Iris pigment epithelial cell (primary cell): ENCODE measurements at places on chromosomes 6 and 20.

DNA sequence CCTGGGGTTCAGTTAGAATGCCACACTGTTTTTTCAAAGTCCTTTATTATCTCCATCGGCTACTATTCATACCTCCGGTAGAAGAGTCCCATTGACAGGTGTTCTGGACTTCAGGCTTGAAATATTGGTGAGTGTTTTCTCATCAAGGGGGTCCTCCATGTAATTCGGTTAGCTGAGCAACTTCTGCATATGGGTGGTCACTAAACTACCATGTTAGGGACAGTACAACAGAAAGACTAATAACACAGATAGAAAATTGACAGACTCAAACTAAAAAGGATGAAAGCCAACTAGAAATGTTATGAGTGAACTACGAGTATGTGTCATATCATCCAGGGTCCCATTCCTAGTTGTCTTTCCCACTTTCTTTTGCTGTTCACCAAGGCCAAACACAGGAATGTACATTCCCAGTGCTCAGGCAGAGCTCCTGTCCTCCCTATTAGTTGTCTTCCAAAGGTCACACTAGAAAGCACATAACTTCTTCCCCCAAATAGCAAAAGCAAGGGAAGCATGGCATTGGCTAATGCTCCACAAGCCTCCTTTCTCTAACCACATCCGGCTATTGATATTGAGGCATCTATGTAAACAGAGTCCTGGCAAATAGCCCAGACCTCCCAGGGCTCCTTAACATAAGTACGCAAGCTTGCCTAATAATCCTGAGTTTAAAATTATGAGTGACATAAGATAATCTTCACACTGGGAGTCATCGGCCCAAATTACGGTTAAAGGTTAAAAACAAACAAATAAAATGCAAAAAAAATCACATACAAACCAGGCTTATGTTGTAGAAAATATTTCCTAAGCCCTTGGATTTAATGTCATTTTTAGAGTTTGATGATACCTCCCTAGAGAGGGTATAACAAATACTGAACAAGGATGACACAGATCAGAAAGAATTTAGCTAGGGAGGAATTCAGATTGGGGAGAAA, 13.2 kb downstream of the CCN2 start:
- peak; percentile 99 for DNase-seq

DNA sequence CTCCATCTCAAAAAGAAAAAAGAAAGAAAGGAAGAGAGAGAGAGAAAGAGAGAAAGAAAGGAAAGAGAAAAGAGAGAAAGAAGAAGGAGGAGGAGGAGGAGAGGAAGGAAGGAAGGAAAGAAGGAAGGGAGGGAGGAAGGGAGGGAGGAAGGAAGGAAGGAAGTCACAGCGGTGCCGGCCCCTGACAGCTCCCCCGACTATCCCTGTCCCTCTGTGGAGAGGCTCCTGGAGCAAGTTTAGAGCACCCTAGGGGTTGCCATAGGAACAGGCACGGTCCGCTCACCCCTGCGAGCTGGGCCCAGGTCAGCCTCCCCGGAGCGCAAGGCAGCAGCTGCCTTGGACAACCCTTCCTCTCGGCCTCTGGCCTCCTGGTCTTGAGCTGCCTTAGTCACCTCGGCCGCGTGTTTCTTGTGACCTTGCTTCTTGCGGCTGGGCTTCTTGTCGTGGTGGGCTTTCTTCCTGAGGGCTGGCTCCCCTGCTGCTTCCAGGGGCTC, 6.8 kb downstream of the BNIP5 start:
- DNase-seq: no peak

DNA sequence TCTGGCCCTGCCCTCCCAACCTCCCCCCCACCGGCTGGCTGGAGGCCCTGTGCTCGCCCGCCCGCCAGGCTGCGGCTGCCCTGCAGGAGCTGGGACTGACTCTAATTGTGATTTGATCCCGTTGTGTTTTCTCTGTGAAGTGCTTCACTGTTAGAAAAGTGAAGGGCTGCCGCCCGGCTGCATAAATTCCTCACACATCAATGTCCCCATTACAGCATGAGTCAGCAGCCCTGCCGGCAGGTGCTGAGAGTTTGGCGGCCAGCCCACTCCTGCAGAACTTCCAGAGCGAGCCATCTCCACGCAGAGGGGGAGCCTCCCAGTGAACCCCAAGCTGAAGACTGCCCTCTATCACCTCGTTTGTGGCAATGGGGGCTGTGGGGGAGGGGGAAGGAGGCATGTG, 137.9 kb downstream of the DLL1 start:
- DNase-seq: peak; percentile 54

GRCh38 chr6:76771059-76771634, 692.1 kb downstream of the HTR1B start:
- DNase-seq: no peak

- no peak for DNase-seq
Measured at GRCh38 chr6:34447910-34448309, 18.0 kb upstream of the PACSIN1 start.

DNA sequence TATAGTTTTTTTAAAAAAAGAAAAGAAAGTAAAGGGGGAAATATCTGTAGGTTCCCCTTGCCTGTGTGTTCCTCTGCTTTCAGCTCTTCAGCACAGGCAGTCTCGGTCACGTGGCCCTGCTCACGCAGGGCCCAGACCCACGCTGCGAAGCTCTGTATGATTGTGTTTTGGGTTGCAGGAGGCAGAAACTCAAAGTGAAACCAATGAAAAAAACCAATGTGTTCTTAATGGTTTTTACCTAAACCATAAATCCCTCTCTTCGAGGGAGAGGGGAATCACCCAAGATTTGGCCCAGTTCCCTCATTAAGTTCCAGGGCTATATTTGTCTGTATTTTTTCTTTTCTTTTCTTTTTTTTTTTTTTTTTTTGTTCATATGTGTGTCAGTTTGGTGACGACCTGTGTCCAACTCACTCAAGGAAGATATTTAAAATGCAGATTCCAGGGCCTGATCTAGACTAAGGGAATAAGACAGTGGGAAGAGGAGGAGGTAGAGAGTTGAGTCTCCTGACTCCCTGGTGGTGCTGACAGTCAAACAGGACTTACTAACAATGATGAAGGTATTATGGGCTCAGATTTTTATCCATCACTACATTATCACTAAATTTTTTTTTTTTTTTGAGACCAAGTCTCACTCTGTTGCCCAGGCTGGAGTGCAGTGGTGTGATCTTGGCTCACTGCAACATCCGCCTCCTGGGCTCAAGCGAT, 33.8 kb upstream of the RREB1 start:
- DNase-seq: no peak

- no peak for DNase-seq
Measured at GRCh38 chr6:30349421-30350177, 4.6 kb downstream of the RPP21 start.

DNA sequence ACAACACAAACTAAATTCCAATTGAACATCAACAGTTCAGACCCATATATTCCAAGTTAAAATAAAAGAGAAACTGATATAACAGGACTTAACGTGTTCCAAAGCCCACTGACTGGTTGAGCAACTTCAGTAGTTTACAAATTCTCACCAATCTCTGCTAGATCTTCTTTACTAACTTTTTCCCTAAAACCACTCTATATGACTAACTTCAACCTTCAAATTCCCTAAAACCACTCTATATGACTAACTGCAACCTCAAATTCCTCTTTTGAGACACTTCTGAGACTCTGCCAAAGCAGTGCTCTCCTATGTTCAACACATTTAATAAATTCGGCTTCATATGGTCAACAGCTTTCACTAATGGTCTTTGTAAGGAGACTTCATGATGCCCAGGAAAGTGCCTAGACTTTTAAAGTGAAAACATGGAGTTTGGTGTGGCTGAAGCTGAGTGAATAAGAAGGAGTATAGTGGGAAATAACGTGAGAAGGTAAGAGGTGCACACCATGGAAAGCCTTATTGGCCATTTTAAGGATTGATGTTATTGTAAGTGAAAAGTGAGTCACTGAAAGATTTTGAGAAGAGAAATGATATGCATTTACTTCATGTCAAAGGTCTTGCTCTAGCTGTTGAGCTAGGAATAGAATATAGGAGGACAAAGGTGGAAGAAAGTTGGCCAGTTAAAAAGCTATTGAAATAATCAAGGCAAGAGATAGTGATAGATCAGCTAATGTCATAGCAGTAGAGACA, 134.0 kb upstream of the HCRTR2 start:
- peak; percentile 68 for DNase-seq

- no peak for DNase-seq
Measured at GRCh38 chr6:11714116-11714797, 64.3 kb downstream of the ADTRP start.

GRCh38 chr20:11520596-11520995, 397.1 kb upstream of the BTBD3 start:
- no peak for DNase-seq

DNA sequence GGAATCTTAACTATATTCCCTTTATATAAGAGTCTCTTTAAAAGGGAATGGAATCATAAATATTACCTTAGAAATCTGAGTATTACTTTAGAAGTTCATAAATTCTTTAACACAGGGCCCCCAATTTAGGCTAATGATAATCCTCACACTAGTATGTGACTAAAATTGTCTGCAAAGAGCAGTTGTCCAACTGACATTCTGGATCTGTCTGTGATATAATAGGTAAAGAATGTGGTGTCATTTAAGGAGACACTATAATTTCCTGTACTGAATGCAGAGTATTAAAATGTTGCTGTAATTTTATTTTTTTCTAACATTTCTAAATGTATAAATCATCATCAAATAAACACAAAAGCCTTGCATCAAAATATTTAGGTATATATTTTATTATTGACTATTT, 128.5 kb upstream of the DST start:
- no peak for DNase-seq

- no peak for DNase-seq
Measured at GRCh38 chr6:158744986-158745430, 74.2 kb downstream of the EZR start.

GRCh38 chr20:61072398-61072797, 179.7 kb upstream of the CDH4 start:
- DNase-seq: no peak

DNA sequence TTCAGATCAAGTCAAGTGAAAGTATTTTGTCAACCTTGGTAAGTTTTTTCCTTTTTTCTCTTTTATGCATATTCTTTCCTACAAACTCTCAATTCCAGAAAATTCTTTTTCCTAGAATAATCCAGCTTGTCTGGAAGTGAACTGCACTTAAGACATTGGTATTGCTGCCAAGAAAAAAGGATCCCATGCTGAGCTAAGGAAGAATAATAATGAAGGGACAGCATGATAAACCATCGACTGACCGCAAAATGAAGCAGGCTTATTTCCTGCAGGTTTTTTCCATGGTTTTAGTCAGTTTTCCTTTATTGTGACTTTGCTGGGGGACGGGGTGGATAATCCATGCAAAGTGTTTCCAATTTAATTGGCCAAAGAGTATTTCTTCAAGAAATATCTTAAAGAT, 857.6 kb upstream of the SLC35B3 start:
- DNase-seq: peak; percentile 50

DNA sequence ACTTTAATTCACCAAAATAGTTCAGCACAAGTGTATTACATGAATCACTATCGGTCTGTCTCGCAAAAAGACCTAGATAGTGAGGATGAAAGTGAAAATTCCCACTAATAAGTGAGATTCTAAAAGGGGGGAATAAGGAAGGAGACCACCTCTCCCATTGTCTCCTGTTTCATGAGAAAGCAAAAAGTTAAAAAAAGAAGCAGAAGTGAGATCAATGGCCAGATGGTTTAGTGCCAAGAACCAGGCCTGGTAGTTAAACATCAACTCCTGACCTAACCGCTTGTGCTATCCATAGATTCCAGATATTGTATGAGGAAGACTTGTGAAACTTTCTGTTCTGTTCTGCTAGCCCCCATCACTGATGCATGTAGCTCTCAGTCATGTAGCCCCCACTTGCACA, 293.0 kb downstream of the RNGTT start:
- DNase-seq: no peak

DNA sequence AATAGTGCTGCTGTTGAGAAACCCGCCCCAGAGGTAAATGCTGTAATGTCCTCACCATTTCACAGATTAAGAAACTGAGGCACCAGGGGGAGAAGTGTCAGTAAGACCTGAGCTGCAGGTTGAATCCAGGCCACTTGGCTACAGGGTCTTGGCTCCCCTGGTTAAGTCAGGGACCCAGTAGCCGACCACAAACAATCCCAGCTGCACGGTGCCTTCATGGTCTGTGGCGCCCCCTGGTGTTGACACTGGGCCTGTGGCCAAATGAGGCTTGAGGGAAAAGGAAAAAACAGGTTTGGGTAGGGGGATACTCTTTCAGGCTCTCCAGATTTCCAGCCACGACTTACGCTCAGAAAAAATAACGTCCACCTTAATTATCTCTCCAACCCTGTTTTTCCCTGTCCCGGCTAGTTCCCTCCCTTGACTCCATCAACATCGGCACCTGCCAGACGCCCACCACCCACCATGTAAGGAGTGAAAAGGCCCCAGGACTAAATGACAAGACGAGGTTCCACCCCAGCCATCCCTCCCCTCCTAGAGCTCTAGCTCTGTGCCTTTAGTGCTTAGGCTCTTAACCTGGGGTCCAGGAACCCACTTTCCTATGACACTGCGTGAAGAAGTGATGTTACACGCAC, 47.7 kb upstream of the POLR1H start:
- no peak for DNase-seq

DNA sequence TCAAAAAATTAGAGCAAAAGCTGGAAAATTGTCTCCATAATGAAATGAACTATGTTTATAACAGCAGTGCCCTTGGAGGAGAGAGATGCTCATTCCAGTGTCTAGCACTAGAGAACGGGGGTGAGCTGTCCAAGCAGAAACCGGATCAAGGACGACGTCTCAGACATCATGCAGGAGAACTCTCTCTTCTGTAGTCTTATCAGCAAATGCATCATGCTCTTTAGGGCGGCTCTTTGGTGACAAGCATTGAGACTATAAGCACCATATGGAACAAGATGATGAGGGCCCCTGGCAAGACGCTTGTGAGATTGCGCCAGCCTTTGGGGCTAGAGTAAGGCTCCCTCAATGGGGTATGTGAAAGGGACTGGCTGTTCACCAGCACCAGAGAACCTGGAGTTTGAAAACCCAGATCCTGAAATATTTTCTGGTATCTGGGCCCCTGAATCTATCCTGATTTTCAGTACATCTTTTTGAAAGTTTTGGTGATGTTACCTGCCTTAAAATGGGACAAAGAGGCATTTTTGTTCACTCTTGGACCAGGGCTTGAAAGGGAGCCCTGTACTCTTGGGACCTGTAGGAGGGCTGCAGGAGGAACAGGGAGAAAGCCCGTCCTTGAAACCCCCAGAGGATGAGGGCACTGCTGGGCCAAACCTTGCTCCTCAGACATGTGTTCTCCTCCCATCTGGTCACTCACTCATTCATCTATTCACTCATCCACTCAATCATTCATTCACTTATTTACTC, 127.6 kb downstream of the TTLL2 start:
- no peak for DNase-seq

GRCh38 chr6:15533379-15534026, 129.3 kb downstream of the DTNBP1 start:
- DNase-seq: no peak

GRCh38 chr6:34839666-34840352, 47.9 kb downstream of the BLTP3A start:
- DNase-seq: no peak

DNA sequence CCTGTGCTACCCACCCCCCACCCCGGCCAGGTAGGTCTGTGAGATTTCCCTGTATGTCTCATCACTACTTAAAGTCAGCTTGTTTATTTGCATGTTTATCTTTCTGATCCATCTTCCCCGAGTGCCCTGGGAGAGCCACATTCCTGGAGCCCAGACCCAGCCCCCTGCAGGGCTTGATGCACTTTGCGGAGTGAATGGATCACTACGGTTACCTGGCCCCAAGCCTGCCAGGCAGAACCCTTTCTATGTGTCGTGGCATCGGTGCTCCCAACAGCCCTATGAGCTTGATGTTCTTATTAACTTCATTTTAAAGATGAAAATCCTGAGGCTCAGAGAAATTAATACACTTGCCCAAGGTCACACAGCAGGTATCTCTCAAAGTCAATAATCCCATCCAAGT, 13.6 kb upstream of the SLCO4A1 start:
- DNase-seq: peak; percentile 11
